T-helper 22 cell (primary cell): ENCODE measurements at places on chromosomes 16 and 17.

- DNase-seq: no peak
These were observed 6.0 kb downstream of the MYH4 start for GRCh38 chr17:10463402-10463801.

GRCh38 chr16:4917117-4917516, 19.8 kb downstream of the PPL start:
- DNase-seq: no peak

DNA sequence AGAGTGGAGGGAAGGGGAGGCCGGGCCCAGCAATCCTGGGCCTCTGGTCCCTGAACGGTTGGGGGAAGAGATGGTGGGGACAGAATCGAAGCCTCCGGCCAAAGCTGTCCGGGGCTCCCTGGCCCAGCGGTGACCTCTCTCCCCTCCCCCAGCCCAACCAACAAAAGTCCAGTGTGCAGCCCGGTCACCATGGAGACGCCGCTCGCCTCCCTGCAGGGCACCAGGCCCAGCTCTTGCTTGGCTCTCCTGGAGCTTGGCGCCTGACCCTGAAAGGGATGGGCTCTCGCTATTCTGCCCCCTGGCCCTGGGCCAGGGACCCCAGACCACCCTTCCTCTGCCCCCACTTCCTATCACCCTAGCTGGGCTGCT, 1.3 kb downstream of the METRN start:
- DNase-seq: no peak

DNA sequence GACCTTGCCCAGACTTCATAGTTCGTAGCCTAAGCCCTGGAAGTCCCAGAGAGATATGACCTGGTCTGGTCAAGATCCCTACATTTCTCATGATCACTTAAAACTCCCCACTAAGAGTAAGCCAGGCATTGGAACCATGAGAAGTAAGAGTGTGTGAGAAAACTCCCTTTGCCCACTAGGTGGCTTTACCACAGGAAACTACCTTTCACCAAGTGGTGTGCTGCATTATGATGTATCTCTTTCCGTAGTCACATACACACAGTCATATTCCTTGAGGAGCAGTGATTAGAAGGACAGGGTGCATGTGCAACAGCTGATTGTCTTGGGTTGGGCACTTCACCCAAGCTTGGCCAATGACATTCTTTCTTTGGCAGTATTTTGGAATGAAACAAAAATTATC, 639.3 kb downstream of the KCNJ2 start:
- no peak for DNase-seq

DNA sequence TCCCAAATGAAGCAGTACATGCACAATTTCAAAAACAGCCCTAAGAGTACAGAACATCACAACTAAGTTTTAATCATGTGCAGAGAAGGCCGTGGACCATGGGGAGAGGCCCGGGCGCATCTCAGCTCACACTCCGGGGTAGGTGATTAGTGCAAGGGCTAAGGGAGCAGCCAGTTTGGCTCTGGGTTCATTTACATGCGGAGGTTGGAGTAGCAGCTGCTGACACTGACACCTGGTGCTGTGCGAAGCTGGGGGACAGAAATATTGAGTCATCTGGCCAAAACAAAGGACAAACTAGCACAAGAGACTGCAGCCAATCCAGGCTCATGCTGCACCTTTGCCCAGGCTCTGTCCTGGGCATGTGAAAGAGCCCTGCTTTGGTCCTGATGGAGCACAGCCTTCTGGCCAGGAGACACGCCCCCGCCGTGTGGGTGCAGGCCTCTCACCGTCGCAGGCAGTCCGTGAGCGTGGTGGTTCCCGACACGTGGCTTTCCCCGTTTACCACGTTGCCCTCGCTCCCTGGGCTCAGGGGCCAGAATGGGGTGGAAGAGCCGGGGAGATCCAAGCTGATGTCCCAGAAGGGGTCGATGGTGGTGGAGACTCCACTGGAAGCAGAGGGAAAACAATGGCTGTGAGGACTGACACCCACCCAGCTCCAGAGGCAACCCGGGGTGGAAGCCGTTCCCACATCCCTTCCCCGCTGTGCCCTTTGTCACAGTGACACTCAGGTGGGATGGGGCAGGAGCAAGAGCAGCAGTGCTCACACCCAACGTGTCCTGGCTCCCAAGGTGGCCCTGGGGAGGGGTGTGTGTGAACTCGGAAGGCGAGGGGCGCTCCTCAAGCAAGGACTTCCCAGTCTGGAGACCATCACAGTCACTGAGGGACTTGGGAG, 31.9 kb downstream of the USP22 start:
- no peak for DNase-seq

DNA sequence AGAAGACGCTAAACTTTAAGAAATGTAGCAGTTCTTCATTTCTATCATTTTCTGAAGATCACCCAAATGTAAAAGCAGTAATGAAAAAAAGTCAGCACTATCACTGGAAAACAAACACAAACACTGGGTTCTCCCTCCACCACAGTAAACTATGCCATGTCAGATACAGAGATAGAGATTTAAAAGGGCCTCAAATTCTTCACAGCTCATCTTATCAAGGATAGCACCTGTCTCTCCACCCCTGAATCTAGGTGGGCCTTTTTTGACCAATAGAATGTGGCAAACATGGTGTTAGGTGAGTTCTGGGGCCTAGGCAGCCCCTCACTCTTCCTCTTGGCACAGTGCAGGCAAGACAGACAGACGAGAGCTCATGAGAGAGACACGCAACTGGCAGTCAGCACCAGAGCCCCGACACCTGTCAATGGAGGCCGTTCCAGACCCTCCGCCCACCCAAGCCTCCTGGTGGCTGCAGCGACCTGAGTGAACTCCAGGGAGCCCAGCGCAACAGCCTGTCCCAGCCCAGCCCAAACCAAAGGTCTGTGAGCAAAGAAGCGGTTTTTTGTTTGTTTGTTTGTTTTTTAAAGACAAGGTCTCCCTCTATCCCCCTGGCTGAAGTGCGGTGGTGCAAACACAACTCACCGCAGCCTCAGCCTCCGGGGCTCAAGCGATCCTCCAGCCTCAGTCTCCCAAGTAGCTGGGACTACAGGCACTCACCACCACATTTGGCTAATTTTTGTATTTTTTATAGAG, 79.8 kb downstream of the TBC1D16 start:
- DNase-seq: no peak

DNA sequence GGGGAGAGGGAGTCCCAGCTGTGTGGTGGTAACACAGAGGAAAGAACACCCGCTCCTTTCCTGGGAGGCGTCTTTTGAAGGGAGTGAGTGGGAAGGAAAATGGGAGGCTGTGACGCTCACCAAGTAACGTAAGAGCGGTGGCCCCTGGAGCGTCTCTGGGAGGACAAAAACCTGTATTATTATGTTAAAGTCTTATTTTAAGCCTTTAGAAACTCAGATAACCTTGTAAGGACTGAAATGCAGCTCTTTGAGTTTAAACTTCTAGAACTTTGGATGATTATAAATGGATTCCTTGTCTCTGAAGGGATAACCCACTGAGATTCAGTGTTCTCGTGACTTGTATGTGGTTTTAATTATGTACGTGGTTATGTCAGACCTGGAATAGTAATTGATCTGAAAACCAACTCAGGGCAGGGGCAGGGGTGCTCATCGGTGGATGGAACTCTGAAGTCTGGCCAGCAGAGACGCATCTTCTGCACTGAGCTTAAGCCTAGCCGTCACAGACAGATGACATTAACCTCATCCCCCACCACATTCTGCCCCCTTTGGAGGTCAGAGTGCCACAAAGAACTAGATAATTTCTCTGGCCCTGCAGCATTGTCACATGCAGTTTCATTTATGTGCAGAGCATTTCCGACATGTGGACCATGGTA, 41.8 kb upstream of the SLC12A3 start:
- no peak for DNase-seq

DNA sequence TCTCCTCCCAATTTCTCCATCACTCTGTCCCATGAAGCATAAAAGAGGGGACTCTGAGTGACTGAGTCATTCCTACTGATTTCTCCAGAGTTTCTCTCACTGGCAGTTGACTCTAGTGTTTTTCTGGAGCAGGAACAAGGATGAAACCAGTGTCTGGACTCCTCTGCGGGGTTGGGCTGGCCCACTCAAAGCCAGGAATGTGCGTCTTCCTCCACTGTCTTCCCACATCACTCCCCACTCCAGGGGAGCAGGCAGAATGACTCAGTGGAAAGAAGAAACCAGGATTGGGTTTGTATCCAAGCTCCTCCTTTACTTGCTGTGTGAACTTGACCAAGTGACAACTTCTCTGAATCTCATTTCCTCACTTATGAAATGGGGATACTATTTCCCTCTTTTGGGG, 497.5 kb upstream of the SALL1 start:
- no peak for DNase-seq

GRCh38 chr17:58089111-58089510, 5.9 kb downstream of the DYNLL2 start:
- no peak for DNase-seq

DNA sequence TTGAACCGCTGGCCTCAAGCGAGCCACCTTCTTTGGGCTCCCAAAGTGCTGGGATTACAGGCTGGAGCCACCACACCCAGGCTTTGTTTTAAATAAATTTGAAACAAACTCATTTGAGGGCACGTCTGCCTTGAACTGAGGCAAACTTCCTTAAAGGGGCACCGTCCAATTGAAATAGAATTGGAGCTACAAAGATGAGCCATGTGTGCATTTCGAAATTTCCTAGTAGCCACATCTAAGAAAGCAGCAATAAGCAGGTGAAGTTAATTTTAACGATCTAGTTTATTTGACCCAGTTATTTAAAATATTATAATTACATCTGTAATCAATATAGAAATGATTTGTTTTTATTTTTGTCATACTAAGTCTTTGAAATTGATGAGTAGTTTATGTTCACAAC, 755 bp upstream of the C16orf89 start:
- DNase-seq: no peak

GRCh38 chr16:83397601-83398291, 410.0 kb upstream of the HSBP1 start:
- DNase-seq: no peak

DNA sequence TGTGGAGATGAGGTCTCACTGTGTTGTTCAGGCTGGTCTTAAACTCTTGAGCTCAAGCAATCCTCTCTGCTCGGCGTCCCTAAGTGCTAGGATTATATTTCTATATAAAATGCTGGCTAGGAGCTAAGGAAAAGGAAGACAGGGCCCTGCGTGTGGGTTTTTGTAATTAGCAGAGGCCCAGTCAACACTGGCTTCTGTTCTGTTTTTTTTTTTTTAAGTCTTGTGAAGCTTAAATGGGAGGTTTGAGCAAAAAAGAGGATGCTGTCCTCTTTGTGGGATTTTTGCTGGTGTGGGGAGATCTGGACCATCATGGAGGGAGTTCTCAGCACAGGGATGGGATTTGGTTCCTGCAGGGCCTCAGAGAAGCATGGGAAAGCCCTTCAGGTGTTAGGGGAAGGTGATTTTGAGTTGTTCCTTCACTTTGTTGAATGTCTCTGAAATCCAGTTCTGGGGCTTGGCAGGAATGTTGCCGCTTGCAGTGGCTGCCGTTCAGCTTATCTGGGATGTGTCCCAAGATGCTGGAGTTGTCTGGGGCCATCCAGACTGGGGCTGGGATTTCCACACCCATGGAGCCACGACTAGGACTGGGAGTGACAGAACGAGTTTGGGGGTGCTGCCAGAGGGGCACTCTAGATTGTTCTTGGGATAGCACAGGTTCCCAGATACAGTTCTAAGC, 4.2 kb downstream of the PYCARD start:
- no peak for DNase-seq

- no peak for DNase-seq
These were observed 20.8 kb upstream of the DNAH17 start for GRCh38 chr17:78598013-78598471.

DNA sequence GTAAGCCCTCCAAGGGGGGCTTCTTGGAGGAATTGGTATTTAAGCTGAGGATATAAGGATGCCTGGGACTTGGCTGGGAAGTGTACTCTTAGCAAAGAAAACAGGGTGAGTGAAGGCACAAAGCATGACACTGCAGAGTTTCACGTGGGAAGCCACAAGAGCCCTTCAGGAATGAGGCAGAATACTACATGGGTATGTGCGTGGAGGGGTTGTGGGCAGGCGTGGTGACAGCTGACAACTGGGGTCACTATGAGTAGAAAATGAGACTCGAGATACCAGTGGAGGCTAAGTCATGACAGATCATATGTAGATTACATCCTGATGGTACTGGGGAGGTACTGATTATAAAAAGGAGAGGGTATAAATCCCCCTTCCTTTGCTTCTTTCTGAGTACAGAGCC, 78.1 kb upstream of the XYLT1 start:
- DNase-seq: no peak

- no peak for DNase-seq
These were observed 25.2 kb downstream of the PLD6 start for GRCh38 chr17:17180741-17181525.

DNA sequence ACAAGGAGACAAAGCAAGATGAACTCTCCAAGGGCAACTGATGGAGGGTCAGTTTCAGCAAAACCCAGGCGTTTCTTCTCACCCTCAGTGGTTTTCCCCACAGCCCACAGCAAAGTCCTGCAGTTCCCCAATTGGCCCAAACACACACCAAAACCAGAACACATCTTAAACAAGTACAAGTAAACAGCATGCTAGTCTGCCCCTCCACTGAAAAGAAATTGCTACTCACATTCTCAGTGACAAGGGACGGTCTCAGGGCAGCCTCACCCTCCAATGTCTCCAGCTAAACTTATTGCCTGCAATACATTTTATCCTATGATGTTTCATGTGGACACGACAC, 300.6 kb upstream of the IRX3 start:
- no peak for DNase-seq

GRCh38 chr17:58006560-58006923, 504 bp downstream of the SRSF1 start:
- DNase-seq: peak; percentile 12

- DNase-seq: no peak
These were observed 469 bp downstream of the GPRC5C start for GRCh38 chr17:74432424-74432690.

- DNase-seq: no peak
These were observed 4.1 kb downstream of the CACNB1 start for GRCh38 chr17:39193346-39193745.

DNA sequence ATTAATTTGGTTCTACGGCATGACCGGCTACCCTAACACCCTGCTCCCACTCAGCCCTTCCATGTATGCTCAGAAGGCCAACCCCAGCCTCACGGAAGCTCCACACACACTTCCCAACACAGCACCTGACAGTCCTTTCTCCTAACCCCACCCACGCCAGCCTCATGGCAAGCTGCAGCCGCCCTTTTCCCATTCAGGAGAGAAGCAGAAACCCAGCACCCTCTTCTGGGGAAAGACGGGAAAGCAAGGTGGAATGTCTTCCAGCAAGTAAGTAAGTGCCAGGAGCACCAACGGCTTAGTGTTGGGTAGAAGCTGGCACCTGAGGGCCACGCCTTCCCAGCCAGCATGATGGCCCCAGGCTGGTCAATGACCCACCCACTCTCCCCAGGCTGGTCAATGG, 32.1 kb downstream of the ABR start:
- no peak for DNase-seq

GRCh38 chr16:20900299-20901067, at the start of the genes DCUN1D3 and LYRM1:
DCUN1D3 (minus strand) TSS chr16:20900358; CDS start chr16:20862538, 37,820 bp downstream.
LYRM1 (plus strand) TSS chr16:20900771; CDS start chr16:20915556, 14,785 bp downstream.
- peak; percentile 84 for DNase-seq
